Activated CD8-positive, alpha-beta memory T cell treated with anti-CD3 and anti-CD28 coated beads for 1 hour (primary cell): ENCODE measurements at places on chromosomes 3 and 15.

- DNase-seq, result no peak
Observed at GRCh38 chr15:96334705-96335410, 4.4 kb downstream of the NR2F2 start.

- DNase-seq, result no peak
Observed at GRCh38 chr3:27726240-27726639, 4.1 kb upstream of the EOMES start.

DNA sequence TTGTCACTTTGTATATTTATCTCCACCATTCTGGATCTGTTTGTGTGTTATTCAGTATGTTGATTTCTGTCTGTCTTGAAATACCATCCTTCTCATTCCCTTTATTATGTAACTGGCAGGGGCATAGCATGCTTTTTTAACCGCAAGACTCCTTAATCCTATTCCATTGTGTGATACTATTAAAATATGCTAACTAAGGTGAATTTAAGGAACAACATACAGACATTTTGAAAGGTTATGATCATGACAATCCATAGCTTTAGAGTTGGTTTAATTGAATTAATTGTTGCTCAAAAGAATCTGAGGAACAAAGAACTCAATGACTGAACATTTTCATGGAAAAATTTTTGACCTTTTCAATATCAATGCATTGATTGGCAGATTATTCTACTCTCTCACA is 677.3 kb upstream of the ROBO1 start:
- DNase-seq, result no peak

- no peak for DNase-seq
Observed at GRCh38 chr3:158451405-158452055, 119.5 kb upstream of the MLF1 start.

- no peak for DNase-seq
Observed at GRCh38 chr3:122305818-122306621, 19.0 kb upstream of the CSTA start.

- no peak for DNase-seq
Observed at GRCh38 chr3:76377074-76377473, 591.7 kb upstream of the ZNF717 start.

GRCh38 chr3:15387171-15387581 is 40.2 kb downstream of the METTL6 start:
- DNase-seq, result no peak

- no peak for DNase-seq
Observed at GRCh38 chr15:70309716-70310115, 212.0 kb upstream of the TLE3 start.

DNA sequence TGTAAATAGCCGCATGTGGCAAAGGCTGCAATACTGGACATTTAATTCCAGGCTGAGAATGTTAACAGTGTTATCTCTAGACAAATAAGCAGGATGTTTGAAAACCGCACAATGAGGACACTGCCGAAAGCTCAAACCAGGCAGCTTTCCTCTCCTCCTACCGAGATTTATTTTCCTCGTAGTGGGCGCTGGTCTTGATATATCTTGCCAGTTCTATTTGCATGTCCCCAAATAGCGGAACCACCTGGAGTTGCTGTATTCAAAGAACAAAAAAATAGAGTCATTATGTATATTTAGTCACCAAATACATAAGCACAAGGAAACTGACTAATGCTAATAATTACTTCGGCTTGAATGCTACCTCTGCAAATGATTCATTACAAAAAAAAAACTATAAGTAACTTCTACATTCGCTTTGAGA is 46.5 kb downstream of the CYFIP1 start:
- DNase-seq, result no peak

GRCh38 chr15:36774765-36775164 is 195.3 kb downstream of the CDIN1 start:
- no peak for DNase-seq

GRCh38 chr3:82293435-82293834 is 532.0 kb upstream of the GBE1 start:
- DNase-seq, result no peak

DNA sequence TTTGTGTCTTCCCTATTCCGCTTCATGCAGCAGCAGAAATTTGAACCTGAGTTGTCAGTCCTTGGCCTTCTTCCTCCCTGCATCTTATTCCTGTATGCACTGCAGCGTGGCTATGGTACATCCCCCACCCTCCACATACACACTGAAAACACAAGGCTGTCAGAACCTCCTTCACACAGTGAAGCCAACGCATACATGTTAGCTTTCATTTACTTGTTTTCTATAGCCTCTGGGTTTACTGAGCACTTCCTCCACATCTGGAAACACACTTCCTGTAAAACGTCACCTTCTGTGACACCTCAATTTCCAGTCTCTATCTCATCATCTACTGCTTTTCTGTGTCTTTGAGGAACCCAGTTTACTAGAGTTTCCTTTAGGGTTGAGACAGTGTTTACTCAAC is 47.0 kb downstream of the SUSD5 start:
- no peak for DNase-seq

GRCh38 chr3:138186221-138186620 is 880 bp upstream of the ARMC8 start:
- no peak for DNase-seq

GRCh38 chr15:70519004-70519365 is 244.4 kb downstream of the UACA start:
- no peak for DNase-seq

DNA sequence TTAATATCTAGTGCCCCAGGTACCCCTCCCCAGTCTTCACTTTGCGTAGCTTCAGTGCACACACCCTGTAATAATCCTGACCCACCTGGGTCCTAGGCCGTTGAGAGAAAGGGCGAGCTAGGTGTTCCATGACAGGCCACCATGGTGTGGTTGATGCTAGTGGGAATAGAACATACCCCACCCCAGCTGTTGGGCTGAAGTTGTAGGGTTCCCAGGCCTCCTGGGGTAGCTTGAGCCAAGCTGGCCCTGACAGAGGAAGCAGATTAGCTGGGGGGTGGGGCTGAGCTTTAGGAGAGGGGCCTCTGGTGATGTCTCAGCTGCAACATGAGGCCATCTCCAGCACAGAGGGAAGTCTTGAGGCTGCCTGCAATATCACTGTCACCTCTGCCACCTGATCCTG is 40.5 kb downstream of the RAB11A start:
- no peak for DNase-seq

DNA sequence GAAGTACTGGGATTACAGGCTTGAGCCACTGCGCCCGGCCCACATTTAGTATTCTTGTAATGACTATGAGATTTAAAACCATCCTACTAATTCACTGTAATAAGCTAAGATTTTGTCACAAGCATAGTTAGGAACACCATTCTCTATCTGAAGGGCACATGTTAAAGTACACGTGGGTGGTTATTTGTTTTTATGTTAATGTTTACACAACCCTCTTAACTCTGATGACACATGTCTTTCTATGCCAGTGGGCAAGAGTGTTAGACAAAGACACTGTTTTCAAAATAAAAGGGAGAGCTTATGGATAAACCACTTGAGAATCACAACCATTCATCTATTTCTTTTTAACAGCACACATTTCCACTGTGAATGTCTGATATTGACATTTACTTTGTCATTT is 537.6 kb upstream of the IL12A start:
- no peak for DNase-seq

DNA sequence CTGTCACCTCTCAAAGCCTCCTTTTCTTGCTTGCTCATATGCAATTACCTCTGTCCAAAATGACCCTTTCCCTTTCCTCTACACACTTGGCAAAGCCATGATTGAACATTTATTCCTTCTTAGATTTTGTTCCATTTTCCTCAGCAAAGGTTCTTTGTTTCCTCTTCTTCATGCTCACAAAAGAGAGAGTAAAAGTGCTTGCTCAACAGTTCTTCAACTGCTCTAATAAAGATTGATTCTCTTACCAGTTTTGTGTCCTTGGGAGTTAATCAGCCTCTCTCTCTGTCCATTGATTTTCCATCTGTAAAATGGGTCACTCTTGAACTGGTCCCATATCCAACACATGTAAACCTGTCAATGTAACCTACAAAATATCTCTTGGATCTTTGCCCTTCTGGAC is 186.4 kb downstream of the WNT5A start:
- no peak for DNase-seq

- no peak for DNase-seq
Observed at GRCh38 chr3:16905704-16906103, 20.9 kb downstream of the PLCL2 start.

- DNase-seq, result no peak
Observed at GRCh38 chr15:58454950-58455401, 23.2 kb downstream of the LIPC start.

DNA sequence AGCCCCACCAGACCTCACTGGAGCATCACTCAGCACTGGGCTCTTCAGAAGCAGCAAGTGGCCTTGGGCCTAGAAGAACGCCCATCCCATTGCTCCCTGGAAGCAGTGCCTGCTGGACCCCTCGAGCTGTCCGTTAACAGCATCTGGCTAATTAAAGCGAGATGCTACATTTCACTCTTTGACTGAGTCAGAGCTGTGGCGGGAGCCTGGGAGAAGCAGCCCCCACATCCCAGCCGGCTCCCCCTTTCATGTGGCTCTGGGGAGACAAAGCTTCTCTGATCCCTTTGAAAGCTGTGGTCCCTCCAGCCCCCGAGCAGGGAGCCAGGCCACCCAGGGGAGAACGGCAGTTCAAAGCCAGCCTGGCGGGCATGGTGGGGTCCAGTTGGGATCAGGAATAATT is 103.7 kb downstream of the MEGF11 start:
- no peak for DNase-seq

GRCh38 chr3:168134931-168135330 is 39.2 kb upstream of the GOLIM4 start:
- no peak for DNase-seq

DNA sequence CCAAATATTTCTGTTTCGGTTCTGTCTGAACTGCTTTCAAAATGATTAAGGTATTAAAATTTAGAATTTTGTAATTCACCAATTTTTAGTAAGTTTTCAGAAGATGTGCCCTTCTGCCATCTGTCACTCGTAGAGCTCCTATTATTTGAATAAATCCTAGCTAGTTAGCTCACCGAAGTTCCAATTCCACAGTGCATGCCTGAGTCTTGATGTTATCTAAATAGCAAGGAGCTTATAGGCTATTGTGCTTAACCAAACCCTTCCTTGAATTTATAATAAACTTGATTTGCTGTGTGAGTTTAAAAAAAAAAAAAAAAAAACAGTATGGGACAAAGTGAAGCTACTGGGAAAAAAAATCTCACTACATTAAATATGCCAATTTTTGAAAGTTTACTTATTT is 18.7 kb downstream of the ATP13A3 start:
- DNase-seq, result no peak

- no peak for DNase-seq
Observed at GRCh38 chr3:117139681-117140080, 430.1 kb downstream of the TUSC7 start.

DNA sequence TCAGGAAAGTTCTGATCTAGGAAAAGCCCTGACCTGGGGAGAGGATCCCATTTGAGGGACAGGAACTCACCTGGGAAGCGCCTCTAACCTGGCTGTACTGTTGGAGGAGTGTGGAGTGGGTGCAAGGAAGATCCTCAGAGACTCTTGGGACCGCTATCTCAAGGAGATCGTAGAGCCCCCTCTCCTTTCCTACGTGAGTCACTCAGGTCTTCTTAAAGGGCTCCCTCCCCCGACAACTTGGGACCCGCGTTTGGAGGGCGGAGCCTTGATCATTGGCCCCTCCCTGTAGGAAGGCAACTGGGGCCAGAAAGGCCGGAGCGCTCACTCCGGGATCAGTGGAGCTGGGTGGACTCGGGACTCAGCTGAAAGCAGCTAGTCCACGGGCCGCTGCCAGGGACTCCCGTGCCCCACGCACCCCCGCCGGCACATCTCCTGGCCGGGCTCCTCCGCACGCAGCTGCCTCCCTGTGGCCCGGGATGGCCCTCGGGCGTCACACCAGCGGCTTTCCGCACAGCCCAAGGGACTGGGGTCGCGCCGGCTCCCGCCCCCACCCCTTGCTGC is 520 bp downstream of the SLC26A6 start:
- no peak for DNase-seq

DNA sequence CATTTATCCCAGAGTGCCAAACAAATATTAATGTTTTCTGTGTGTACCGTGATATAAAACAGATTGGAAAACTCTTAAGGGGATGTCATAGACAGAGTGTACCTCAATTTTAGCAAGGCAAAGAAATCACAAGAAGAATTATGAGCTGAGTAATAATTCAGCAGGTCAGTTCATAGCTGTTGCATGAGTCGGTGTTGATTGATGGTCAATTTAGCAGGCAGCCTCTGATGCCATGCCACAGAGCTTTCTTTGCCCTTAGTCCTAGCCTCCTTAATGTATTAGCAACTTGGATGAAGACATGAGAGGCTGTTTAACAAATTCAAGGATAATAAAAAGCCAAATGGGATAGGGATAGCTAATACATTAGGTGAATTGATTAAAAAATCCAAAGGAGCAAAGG is 6.8 kb downstream of the SLC35A5 start:
- no peak for DNase-seq

DNA sequence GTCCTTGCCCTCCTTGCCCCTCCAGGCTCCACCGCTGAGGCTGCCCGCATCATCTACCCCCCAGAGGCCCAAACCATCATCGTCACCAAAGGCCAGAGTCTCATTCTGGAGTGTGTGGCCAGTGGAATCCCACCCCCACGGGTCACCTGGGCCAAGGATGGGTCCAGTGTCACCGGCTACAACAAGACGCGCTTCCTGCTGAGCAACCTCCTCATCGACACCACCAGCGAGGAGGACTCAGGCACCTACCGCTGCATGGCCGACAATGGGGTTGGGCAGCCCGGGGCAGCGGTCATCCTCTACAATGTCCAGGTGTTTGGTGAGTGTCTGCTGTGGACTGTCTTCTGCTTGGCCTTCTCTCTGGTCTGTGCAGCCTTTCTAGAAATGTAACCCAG is 61.0 kb downstream of the BOC start:
- no peak for DNase-seq

DNA sequence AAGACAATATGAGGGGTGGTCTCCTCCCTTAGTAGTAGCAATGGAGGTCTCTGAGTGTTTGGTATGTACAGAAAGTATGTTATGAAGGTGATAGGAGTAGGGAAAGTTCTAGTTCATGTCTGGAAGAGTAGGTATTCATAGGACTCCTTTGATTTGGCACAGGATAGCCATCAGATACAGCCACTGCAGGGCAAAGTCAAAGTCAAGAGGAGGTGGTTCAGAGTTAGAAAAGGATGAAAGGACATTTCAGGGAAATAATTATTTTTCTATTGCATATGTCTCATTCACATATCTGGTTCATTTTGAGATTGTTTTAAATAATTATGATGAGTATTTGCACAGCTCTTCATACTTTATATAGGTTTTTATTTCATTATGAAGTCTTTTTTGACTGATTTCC is 381.1 kb downstream of the MFSD1 start:
- no peak for DNase-seq

GRCh38 chr3:125028657-125029056 is 27.1 kb downstream of the HEG1 start:
- no peak for DNase-seq
